ENCODE measurements at places on chromosomes 2 and 18.

DNA sequence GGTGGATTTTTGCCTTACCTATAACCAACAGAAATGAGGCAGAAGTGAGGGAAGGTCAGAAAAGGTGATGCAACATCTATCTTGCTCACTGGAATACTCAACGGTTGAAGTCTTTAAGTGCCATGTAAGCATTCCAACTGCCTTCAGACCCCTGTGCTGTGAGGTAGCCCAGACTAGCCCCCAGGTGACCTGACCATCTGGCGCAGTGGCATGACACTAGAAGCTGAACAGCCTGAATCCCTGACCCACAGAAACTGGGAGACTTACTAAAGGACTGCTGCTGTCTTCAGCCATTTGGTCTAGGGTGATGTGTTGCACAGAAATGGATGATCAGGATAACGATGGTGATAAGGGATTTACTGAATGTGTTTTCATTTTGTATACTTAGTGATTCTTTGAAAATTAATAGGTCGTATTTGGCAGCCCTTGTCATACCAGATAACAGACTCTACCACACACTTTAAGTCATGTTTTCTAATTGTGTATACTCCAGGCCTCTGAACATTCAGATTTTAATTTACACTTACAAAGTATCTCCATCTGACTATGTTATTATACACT lies 161.5 kb downstream of the STK39 start:
- no peak for DNase-seq

DNA sequence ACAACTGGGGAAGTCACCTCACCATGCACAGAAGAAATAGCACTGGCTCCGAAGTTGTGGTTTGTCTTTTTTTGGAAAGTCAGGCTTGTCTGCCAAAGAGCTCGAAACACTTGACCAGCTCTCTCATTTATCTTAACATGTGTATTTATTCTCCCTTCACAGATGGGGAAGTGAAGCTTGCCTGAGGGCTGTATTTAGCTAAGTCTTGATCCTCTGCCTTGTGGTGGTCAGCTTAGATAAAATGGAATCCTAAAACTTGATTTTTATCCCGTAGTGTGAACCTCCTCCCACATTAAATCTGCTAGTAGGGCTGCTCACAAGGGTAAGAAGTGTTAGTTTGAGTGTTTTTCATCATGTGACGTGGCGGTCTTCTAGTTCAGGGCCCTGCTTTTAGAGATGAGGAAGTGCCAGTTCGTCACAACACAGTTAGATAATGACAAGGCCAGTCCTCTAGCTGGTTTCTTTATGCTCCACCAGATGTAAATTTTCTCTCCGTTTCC lies 89.7 kb downstream of the TMEM247 start:
- no peak for DNase-seq

GRCh38 chr2:118119158-118119727 lies 31.0 kb downstream of the INSIG2 start:
- no peak for DNase-seq

DNA sequence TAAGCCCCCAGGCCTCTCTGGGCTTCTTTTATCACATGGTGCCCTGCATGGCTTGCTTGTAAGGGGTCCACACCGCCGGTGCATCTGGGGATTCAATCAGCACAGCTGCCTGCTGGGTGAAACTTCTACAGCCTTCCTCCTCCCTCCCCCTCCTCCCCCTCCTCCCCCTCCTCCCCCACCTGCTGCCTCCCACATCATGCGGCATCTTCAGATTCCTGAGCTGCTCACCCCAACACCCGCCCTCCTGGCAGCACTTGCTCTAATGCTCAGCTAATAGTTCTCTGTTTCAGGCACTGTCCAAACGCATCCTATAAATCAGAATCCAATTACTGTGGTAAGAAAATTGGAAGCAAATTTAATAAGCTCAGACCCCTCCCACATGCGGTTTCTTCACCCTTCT lies 150.7 kb downstream of the GALNT14 start:
- DNase-seq: no peak

DNA sequence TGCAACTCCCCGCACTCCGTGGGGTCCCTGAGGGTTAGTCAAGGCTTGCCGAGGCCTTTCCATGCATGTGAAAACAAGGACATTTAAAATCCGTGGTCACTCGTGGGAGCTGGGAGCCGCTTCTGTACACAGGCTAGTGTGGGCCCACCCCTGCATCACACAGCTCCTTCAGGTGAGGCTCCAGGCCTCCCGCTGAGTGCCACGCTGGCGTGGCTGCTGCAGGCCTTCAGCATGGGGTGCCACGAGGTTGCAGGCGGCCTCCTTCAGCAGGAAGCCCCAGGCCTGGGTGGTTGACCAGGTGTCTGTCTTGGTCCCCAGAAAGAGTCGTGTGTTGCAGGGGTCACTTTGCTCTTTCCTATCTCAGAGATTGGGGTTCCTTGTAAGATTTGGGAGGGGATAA lies 6.6 kb downstream of the KLHL30 start:
- no peak for DNase-seq

GRCh38 chr2:205670292-205670691 lies 12.0 kb upstream of the NRP2 start:
- DNase-seq: no peak

- no peak for DNase-seq
Measured at GRCh38 chr2:45072064-45072861, 63.0 kb upstream of the SIX2 start.

DNA sequence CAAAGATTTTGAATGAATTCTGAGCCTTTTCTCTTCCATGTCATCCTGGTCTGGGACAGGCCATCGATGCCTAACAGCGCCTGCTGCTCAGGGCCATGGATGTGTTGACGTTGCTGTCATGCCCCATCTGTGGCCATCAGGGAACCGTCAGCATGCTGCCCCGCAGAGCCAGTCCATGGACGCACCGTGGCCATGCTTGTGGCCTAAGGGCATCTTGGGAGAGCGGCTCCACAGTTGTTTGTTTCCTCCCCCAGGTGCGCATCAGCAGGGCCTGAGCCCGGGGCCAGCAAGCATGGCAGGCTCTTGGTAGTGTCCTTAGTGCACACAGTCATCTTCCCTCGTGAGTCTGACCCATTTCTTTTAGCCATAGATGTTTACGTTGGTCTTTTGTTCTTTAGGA lies 142.7 kb downstream of the VAPA start:
- DNase-seq: no peak

DNA sequence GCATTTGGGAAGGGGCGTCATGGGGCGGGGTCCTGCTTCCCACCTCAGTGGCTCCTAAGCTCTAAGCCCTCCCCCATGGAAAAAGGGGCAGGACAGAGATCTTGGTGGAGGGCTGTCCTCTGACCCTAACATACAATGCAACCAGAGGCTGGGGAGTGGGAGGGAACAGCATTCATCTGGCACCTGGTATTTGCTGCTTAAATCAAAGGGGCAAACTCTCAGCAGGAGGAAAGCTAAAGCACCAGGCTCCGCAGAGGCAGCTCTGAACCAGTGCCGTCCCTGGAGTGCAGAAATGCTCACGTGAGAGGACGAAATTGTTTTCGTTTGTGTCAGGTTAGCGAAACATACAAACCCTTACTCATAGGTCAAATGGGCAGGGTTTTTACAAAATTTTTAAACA lies 92.7 kb upstream of the PXDN start:
- DNase-seq: no peak

DNA sequence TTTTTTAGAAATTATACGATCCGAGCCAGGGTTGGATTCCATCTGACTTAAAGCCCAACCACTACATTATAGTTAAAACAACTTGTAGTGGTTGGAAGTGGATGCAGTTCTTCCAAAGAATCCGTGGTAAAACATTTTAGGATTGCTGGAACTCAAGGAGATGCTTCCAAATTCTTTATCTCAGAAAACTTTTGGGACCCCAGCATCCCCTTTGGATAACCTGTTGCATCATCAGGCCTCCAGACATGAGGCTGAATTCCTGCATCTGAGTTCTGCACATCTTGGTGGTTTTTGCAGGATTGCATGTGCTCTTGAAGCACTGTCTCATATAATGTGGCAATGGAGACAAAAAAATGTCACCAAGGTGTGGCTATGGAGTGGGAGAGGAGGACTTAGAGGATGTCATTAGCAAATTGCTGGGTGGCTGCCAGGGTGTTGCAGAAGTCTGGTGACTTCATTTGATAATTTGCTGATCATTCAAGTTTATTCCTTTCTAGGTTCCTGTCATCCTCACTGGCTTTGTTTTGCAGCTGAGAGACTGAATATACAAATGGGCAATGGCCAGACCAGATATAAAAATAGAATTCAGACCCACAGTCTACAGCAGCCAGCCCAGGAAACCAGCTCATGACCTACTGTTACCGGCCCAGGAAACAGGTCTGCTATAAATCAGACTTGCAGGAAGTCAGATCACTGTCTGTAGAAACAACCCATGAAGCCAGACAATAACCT lies 207.7 kb downstream of the BCL2 start:
- no peak for DNase-seq

- no peak for DNase-seq
Measured at GRCh38 chr18:6569813-6570212, 155.1 kb upstream of the L3MBTL4 start.

DNA sequence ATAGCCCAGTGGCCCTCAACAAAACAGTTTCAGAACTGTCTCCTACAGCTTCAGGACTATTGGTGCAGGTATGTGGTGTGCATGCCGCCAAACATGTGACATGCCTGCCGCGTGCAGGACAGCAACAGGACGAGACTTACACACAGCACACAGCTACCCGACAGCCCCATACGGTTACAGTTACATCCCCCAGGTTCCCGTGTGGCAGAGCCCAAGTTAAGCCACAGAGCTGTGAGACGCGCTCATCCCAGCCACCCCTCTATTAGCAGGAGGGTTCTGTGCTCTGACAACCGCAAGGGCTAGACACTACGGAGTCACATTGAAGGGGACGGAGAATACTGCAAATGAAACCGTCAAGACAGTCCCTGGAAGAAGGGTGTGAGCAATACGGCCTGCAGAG lies 16.4 kb upstream of the TUBB6 start:
- DNase-seq: no peak

GRCh38 chr2:140869107-140869506 lies 1261.7 kb downstream of the LRP1B start:
- DNase-seq: no peak

DNA sequence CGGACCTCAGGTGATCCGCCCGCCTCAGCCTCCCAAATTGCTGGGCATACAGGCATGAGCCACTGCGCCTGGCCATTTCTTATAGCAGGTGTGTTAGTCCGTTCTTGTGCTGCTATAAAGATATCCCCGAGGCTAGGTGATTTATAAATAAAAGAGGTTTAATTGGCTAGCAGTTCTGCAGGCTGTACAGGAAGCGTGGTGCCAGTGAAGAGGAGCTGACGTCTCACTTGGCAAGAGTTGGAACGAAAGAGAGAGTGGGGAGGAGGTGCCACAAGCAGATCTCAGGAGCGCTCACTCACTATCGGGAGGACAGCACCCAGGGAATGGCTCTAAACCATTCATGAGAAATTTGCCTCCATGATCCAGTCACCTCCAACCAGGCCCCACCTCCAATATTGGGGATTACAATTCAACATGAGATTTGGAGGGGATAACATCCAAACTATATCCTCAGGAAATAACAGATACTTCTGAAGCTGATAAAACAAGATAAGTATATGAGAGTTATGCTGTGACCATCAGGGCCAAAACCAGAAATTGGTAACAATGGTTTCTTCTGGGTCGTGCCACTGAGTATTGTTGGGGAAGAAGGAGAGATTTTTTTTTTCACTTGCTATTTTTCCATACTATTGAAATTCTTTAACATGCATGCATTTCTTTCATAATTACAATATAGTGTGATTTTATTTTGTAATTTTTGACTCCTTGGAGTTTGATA lies 7.4 kb upstream of the RMC1 start:
- DNase-seq: no peak

DNA sequence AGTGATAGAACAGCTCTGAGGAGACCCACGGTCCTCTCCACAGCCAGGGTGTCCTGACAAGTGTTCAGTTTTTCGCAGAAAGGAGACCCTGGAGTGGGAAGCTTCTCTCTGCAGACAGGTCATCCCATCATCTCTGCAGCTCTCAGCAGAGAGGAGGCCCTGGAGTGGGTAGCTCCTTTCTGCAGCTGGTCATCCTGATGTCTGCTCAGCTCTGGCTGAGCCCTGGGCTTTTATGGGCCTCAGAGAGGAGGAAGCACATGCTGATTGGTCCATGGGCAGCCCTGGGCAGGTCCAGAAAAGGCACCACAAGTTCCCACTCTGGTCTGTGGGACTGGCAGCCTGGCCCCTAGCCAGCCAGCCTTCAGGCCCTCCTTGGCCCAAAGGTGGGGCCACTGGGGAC lies 72.3 kb upstream of the ST3GAL5 start:
- no peak for DNase-seq

DNA sequence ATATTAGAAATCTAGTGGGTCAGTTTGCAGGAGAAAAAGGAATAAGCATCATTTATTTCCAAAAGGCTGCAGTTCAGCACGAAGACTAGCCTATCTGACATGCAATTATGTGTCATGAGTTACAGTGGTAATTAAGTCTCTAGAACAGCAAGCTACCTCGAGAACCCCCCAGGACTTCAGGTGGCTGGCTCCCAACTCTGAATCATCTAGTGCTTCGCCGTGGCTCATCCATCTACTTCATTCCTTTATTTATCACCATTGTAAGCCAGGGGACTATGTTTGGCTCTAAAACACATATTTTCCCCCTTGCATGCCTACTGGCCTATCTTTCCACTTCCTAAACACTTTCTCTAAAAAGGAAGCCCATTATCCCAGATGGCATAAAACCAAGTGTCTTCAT lies 121.6 kb downstream of the TXNL1 start:
- no peak for DNase-seq

DNA sequence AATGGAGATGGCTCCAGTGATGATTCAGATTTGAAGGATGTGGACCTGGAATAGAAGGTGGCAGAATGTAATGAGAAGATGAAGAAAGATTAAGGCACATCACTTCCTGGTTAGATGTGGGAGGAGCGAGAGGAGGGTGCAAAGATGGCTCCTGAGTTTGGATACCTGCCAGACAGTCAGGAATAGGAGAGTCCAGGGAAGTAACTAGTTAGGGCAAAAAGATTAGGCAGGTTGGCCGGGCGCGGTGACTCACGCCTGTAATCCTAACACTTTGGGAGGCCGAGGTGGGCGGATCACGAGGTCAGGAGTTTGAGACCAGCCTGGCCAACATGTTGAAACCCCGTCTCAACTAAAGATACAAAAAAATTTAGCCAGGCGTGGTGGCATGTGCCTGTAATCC lies 5.6 kb downstream of the C2orf74 start:
- DNase-seq: no peak

DNA sequence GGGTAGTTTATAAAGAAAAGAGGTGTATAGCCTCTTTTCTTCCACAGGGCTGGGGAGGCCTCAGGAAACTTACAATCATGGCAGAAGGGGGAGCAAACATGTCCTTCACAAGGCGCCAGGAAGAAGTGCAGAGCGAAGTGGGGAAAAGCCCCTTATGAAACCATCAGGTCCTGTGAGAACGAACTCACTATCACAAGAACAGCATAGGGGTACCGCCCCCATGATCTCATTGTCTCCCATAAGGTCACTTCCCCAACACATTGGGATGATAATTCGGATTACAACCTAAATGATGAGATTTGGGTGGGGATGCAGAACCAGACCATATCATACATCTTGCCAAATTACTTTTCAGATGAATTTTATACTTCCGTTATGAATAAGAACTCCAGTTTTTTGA lies 32.4 kb downstream of the RALB start:
- DNase-seq: no peak
